ENCODE measurements at places on chromosomes 7 and 10. TPM values are rescaled to one million over a fixed set of nuclear protein-coding genes. Genes with fewer than 3 reads are reported as not detected.

The ELMO1 gene
- total RNA-seq = 51.4 TPM

The VWC2 gene
- 0.06 TPM for total RNA-seq

The ELN gene
- 673 TPM for total RNA-seq

The CC2D2B gene
- 3.3 TPM for total RNA-seq

The THSD7A gene
- total RNA-seq = 3.7 TPM

The FBH1 gene
- 77.4 TPM for total RNA-seq

The PHYHIPL gene
- total RNA-seq = not detected

The ADAM12 gene
- total RNA-seq = 22.4 TPM

The ENTPD1 gene
- total RNA-seq = 31.4 TPM

The TEX47 gene
- total RNA-seq = not detected

The PNLIPRP1 gene
- total RNA-seq = not detected

The ADCY1 gene
- 0.55 TPM for total RNA-seq

The SLC25A28 gene
- 55.8 TPM for total RNA-seq

The CALD1 gene
- total RNA-seq = 137 TPM

The ACTL6B gene
- total RNA-seq = not detected

The GIMAP8 gene
- total RNA-seq = 37.3 TPM

The ANKRD61 gene
- 0.29 TPM for total RNA-seq

The BMPR1A gene
- 47.9 TPM for total RNA-seq

The TAS2R41 gene
- not detected for total RNA-seq

The PDE1C gene
- total RNA-seq = 5.5 TPM

The ARL3 gene
- 11.0 TPM for total RNA-seq

The TMEM248 gene
- total RNA-seq = 103 TPM
